ENCODE measurements at places on chromosomes 1 and 21.

GRCh38 chr21:33441489-33442477 lies 38.0 kb downstream of the TMEM50B start:
- DNase-seq: no peak

DNA sequence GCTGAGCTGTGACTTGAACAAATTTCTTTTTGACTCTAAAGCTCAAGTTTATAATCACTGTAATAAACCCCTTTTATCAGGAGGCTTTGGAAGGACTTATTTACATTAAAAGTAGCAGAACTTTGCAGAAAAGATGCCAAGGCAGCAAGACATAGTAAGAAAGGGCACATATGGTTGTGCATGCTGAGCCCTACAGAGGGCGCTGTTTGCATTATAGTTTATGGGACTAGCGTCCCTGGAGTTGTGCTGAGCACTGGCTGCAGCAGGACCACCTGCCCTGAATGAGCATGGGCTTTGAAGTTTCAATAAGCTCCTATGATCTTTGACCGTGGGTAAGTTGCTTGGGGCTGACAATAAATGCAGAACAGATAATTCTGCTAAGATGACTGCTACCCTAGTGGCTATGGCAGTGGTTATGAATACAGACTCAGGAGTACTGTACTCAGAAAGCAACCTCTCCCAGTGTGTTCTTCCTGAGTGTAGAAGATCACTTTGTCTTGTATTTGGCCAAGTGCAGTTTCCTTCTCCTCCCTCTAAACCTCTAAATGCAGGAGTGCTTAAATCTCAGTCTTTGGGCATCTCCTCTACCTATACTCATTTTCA lies 45.4 kb upstream of the USP1 start:
- DNase-seq: no peak

DNA sequence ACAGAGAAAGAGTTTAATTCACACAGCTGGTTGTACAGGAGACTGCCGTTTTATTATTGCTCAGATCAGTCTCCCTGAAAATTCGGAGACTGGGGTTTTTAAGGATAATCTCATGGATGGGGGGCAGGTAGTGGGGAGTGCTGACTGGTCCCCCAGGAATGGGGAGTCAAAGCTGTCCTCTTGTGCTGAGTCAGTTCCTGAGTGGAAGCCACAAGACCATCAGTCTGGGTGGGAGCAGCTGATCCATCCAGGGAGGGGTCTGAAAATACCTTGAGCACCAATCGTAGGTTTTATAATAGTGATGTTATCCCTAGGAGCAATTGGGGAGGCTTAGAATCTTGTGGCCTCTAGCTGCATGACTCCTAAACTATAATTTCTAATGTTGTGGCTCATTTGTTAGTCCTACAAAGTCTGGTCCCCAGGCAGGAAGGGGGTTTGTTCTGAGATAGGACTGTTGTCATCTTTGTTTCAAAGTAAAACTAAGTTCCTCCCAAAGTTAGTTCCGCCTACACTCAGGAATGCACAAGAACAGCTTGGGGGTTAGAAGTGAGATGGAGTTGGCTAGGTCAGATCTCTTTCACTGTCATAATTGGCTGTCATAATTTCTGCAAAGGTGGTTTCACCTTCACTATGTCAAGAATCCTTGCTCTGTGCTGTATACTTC lies 50.3 kb downstream of the TRAF5 start:
- DNase-seq: no peak

DNA sequence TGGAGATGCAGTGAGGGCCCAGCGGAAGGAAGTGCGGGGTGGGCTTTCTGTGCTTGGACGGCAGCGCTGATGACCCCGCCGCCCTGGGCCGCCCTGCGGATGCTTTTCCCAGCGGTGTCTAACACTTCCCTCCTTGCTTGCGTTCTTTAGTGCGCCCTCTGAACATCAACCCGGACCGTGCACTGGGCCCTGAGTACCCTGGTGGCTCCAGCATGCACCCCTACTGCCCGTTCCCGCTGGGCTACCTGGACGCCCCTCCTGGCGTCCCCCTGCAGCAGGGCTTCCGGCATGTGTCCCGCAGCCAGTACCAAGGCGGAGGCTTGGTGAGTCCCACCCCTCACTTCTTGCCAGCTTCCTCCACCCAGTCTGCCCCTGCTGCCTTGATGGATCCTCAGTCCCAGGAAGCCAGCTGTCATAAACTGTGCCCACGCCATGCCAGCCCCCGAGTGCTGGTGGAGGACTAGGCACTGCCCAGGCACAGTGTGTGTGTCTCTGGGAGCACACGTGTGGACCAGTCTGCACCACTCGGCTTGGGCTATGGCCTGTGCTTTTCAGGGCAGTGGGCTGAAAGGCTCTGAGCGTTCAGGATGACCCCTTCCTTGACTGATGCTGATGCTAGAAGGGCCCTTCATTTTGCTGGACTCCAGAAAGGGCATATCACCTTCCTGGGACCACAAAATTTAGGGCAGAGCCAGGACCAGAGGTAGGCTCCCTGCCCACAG lies 2.3 kb downstream of the DMRTB1 start:
- DNase-seq: no peak

GRCh38 chr1:247390116-247390791 lies 25.7 kb upstream of the NLRP3 start:
- peak; percentile 29 for DNase-seq

GRCh38 chr1:163834778-163835177 lies 513.0 kb downstream of the NUF2 start:
- no peak for DNase-seq

- DNase-seq: no peak
Observed at GRCh38 chr1:185574139-185574875, 159.9 kb upstream of the HMCN1 start.

GRCh38 chr1:226888816-226889215 lies 18.4 kb downstream of the PSEN2 start:
- no peak for DNase-seq

DNA sequence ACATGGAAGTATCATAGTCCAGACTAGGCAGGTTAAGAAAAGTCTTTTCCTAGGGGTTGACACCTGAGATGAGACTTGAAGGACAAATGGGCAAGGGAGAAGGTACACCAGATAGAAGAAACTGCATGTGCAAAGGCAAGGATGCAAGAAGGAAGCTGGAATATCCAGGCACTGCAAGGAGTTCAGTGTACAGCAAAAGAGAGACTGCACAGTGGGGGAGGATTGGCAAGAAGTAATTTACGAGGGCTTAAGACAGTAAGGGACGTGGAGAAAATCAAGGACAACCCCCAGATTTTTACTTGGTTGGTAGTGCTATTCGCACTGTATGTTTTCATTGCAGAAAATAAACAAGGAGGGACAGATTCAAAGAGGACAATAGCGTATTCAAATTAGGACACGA lies 58.5 kb downstream of the DNM3 start:
- DNase-seq: no peak

DNA sequence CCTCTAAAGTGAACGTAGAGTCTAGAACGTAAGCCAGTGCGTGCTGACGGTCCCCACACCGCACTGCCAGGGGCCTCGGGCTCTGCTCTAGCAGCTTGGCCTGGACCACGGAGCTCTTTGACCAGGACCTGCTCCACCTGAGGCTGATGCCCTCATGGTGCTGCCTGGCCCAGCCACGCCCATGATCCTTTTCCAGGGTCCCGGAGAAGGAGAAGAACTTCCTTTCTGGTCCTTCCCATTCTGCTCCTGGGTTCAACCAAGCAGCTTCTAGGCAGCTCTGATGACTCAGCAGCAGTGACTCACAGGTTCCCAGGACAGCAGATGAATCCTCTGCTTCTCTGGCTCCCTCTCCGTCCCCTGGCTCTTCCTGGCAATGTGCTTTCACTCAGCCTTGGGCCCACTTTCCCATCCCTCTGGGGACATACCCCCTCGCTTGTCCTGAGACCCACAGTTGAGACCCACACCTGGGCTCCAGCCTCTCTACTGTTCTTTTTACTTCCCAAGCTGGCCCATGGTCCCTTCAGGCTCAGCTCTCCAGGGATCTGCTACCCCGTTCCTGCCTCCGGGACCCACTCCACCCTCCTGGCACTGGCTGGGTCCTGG lies 246.3 kb upstream of the RAB4A start:
- no peak for DNase-seq

- no peak for DNase-seq
Observed at GRCh38 chr1:33683913-33684312, 180.0 kb upstream of the HMGB4 start.

DNA sequence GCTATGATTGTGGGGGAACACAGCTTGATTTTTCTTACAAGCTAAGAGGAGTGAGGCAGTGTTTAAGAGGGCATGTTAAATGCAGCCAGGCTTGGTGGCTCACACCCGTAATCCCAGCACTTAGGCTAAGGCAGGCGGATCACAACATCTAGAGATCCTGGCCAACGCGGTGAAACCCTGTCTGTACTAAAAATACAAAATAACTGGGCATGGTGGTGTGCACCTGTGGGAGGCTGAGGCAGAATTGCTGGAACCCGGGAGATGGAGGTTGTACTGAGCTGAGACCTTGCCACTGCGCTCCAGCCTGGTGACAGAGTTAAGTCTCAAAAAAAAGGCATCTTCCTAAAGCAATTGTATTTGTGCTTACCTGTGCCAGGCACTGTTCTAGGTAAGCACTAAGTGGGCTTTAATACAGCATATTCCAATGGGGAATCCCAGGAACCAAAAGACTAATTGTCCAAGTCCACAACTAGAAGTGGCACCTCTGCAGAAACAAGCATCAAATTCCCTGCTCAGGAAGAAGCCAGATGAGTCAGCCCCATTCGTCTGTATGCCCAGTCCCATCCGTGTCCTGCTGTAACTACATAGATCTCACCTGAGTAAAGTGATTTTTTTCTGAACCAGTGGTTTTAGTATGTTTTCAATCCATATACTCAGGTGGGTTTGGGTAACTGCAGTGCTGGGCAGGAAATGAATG lies 4.6 kb downstream of the RCC1 start:
- no peak for DNase-seq

GRCh38 chr1:2575801-2576663 lies 10.5 kb upstream of the PRXL2B start:
- no peak for DNase-seq

GRCh38 chr1:24266398-24266941 lies 52.7 kb upstream of the GRHL3 start:
- DNase-seq: no peak

DNA sequence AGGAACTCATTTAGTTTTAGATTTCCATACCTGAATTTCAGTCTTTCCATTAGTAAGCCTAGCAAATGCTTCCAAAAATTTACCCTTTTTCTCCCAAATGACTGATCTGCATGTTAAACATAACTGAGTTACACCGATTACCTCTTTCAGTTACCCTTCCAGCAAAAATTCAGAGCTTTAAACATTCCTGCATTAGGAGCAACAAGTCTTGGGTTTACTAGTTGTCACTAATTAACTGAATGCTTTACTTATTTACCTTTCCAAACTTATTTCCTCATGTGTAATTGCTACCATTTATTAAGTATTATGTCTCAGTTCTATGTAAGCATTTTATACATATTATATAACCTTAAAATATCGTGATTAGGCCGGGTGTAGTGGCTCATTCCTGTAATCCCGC lies 3.1 kb downstream of the LAMTOR5 start:
- DNase-seq: no peak

- DNase-seq: no peak
Observed at GRCh38 chr21:17466166-17466565, 46.7 kb upstream of the CXADR start.

GRCh38 chr21:41993744-41994143 lies 16.4 kb downstream of the ZBTB21 start:
- no peak for DNase-seq

- DNase-seq: no peak
Observed at GRCh38 chr1:21100481-21100921, 76.2 kb downstream of the EIF4G3 start.

DNA sequence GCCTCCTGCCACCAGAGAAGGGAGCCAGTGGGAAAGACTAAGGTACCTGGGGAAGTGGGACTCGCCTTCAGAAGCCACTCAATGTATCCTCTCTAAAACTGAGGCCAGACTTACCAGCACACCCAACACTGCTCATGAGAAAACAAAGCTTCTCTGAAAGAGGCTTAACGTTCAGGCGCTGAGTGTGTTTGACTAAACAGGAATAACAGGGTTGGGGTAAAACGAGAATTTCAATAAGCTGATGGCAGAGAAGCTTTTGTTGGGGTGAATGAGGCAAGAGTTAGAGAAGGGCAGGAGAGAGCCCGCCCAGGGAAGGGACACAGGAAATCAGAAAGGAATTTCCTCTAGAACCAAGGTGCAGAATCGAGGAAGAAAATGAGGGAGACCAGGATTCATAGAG lies 1.7 kb upstream of the SPRR3 start:
- no peak for DNase-seq

GRCh38 chr1:185627761-185628501 lies 106.3 kb upstream of the HMCN1 start:
- DNase-seq: no peak

GRCh38 chr21:14903172-14903865 lies 161.5 kb downstream of the NRIP1 start:
- no peak for DNase-seq

DNA sequence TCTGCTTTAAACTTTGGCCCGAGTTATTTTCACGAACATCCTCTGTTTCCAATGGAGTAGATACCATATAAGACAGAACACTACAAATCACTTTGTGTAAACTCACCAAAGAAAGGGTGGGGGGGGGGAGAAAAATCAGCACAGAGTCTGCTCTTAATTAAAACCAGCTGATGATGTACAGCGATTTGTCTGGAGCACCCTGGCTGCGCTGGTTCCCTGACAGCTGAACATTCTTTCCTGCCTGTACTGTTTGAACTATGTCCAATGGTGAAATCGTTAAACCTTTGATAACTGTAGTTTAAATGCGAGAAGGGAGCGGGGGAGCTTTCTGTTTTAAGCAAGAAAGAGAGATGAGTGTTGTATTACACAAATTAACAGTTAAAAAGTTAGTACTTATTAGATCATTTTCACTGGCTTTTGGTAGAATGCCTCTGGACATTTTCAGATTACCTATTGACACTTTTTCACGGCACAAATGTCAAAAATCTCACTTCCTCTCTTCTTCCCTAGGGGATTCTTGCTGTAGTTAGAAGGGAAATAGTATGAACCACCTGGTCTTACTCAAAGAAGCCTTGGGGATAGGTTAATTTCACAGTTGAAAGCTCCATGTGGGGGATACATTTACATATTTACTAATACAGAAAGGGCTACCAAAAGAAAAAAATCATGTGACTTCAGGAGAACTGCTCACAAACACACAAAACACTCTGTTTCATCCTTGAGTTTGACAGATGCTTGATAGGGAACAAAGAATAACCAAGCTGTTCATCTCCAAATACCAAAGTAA lies 140.2 kb upstream of the RUNX1 start:
- DNase-seq: no peak

GRCh38 chr1:71785450-71785849 lies 496.9 kb downstream of the NEGR1 start:
- DNase-seq: no peak

DNA sequence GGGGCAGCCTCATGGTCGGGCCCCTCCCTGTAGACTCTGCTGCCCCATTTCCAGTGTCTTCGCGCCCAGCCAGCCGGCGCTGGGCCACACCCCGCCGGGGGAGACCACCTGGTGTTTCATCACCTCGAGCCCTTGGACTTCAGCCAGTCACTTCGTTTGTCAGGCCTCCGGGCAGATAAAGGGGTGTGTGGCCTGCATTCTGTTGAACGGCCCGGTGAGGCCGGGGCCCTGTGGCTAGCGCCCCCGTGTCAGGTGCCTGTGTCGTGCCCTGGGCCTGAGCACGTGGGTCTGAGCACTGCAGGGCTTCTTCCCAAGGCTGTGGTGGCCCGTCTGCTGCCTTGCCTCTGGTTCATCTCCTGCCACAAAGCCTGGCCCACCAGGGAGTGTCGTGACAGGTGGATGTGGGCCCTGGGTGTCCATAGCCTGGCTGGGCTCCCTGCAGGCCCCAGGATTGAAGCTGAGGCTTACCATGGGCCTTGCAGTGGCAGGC lies 65.2 kb upstream of the DIP2A start:
- DNase-seq: no peak

GRCh38 chr1:86992861-86993260 lies 78.4 kb downstream of the HS2ST1 start:
- no peak for DNase-seq

GRCh38 chr1:56911098-56911938 lies 54.5 kb downstream of the C8B start:
- no peak for DNase-seq

Measured in esophagus squamous epithelium (tissue), 5 donors.